Kidney glomerular epithelial cell (primary cell): ENCODE measurements at places on chromosomes 4 and X.

DNA sequence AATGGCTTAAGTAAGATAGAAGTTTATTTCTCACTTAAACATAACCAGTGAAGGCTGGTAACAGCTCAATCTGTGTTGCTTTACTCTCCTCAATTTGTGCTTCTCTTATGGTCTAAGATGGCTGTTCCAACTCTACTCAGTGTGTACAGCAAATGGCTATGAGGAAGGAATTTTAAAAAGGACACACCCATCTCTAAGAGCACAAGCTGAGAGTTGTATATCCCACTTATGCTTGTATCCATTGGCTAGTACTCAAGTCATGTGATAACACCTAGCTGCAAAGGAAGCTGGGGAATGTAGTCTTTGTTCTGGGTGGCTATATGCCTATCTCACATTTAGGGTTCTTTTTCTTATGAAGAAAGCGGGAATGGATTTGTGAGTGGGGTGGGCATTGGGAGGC is 63.3 kb downstream of the GPAT3 start:
- DNase-seq, result no peak

DNA sequence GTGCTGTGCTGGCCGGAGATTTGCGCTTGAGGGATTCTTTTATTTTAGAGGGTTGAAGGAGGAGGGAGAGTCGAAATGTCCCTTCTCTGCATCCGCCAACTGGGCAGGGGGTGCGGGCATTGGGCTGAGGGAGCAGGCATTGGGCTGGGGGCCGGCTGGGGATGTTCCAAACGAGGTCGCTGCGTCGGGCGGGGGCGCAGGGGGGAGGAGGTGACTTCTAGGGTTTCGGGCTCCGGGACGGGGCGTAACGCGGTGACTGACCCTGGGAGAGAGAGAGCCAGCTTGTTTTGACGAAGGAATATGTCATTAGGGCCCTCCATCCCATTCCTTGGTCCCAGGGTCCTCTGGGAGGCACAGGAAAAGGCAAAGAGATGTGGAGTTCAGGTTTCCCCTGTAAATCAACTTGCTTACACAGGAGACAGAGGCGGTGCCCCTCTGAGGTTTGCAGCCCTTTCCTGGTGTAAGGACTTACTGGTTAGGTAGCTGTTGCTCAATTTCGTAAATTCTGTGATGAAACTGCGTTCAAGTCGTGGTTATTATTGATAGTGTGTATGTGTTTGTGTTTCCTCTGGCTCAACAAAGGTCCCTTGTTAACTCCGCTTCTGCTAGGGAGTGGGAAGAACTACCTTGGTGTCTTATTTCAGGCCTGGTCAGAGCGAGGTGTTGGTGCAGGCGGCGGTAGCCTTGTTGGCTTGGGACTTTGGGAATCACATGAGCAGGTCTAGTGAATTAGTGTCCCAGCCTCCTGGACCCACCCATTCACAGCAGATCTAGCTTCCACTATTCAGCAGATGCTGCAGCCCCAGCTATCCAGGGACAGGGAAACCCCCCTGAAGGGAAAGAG is 716 bp downstream of the FHIP1A start:
- peak; percentile 32 for DNase-seq

DNA sequence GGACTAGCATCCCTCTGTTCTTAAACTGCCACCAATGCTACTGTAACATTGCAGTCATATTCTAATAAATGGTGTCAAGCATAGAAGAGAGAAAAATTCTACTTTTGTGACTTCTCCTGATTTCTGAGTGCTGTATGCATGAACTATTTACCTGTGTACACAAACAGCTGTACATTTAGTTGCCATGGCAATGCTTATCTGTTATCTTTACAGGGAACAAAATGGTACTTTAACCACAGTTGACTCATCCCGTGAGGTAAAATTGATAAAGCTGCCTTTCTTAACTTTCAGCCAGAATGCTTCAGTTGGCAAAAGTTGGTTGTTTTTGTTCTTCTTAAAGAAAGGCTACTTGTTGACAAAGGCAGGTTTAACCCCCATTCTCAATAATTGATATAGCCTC is 587.5 kb upstream of the MAGEB2 start:
- no peak for DNase-seq

DNA sequence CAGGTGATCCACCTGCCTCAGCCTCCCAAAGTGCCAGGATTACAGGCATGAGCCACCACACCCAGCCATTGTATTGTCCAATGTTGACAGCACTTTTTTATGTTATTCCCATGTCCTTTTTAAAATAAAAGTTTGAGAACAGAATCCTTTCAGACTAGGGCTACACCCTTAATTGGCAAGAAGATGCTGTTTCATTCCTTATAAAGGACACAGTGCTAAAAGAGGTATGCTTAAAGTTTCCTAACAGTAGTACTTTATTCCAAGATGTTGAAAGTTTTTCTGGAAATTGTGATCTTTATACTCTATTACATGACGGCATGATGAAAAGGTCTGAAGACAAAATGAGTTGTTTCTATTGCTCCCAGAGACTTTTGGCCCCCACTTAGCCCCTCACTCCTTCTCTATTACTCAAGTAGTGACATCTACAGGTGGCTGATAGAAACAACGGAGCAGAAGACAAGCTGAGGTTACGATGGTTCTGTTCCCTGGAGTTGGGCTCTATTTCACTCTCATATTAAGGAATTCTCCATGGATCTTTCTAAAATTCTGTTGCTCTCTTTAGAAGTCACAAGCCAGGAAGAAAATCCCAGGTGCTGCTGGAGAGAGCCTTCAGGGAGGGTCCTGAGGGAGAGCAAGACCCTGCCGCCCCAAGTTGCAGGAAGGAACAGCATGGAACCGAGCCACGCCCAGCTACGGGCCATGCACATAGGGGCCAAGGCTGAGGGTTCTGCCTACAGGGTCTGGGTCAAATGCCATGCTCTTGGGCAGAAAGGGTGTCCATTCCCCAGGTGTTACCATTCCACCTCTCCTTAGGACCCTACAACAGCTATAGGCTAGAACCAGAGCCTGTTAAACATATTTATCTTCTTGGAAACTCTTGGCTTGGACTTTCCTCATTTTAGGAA is 22.8 kb downstream of the RPL9 start:
- no peak for DNase-seq

- DNase-seq, result no peak
Observed at GRCh38 chr4:127667116-127667515, 34.4 kb downstream of the INTU start.

- DNase-seq, result no peak
Observed at GRCh38 chrX:104854790-104855340, 288.9 kb downstream of the IL1RAPL2 start.

DNA sequence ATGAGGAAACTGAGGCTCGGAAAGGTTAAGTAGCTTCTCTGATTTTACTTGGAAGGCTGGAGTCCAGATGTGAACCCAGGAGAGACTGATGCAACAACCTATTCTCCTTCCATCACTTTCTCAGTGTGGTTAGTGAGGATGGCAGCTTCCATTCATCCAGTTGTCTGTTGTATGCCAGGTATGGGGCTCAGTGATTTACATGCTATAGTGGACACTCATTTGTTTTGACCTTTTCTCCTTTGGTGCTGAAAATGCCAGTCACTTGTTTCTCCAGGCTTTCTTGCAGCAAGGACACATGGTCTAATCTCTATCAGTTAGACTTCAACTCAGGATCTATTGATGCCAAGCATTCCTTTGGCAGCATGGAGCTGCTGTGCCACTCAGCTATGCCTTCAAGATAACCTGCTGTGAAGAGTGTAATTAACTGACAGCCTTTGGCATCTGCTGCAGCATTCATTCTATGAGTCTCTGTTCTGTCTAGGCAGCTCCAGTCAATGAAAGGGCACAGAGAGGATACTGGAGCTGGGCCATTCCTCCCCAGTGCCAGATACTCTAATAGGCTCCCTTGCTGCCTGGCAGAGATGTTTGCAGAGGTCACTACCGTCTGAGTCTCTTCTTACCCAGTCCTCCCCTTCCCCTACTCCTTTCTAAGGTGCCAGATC is 11.0 kb upstream of the CWH43 start:
- no peak for DNase-seq

GRCh38 chr4:148800940-148801339 is 358.7 kb upstream of the NR3C2 start:
- DNase-seq, result no peak

GRCh38 chr4:109735566-109736365 is 5.9 kb upstream of the PLA2G12A start:
- DNase-seq, result peak; percentile 23

DNA sequence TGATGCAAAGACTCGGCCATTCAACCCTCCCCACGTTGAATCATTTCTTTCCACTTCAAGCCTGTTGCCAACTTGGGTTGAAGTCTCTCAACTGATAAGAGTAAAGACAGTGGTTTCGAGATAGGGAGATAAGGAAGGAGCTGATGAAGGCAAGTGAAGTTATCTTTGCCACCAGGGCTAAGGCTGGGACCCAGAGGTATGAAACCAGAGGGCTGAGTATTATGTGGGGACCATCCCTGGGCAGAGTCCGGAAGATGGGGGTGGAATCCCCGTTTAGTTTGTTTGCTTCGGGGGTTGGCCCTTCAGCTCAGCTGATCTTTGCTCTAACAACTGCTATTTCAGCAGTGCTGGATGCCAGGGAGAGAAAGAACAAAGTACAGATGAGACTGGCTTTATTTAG is 2.3 kb upstream of the XPNPEP2 start:
- no peak for DNase-seq

GRCh38 chr4:62226082-62226481 is 1026.0 kb downstream of the ADGRL3 start:
- no peak for DNase-seq

- no peak for DNase-seq
Observed at GRCh38 chr4:152853293-152853692, 73.5 kb downstream of the ARFIP1 start.

GRCh38 chr4:40134206-40134917 is 62.5 kb upstream of the RHOH start:
- DNase-seq, result no peak

DNA sequence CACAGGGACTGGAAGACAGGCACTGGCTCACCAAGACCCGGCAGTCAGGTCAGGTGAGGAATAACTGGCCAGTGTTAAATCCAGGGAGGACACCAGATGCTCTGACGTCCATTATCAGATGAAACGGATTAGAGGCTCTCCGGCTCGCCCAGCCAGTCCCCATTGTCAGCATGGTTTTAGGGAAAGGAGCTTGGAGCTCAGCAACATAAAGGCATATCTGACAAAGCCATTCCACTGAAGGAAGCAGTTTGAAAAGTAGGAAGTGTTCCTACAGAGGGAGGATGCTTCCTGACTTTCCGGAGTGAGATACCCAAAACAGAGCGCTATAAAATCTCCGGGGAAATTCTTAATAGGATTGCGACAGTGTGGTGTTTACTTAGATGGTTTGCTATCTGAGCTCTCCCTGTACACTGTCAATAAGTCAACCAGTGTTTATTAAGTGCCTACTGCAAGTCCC is 14.8 kb downstream of the NDNF start:
- DNase-seq, result no peak

DNA sequence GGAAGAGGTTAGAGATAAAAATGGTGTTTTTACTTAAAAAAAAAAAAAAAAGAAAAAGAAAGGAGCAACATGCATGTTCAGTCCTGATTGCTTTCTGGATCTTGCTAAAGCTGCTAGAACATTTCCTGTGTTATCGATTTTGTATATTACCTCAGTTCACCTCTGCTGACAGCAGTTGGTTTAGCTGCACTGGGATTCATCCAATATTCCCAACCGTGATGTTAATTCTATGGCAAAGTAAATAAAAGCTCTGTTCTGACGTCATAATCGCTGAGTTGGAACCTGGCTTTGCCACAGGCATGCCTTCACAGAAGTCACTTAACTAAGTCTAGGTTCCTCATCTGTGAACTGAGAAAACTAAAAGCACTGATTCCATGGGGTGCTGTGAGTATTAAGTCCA is 90.7 kb upstream of the SORBS2 start:
- peak; percentile 78 for DNase-seq

GRCh38 chr4:114782415-114783214 is 184.0 kb downstream of the UGT8 start:
- DNase-seq, result no peak

GRCh38 chr4:177109769-177110168 is 199.9 kb upstream of the NEIL3 start:
- DNase-seq, result no peak

- no peak for DNase-seq
Observed at GRCh38 chr4:177673985-177674489, 231.8 kb upstream of the AGA start.

- no peak for DNase-seq
Observed at GRCh38 chr4:121479808-121480207, 99.0 kb upstream of the QRFPR start.

- no peak for DNase-seq
Observed at GRCh38 chrX:43530837-43531236, 125.3 kb upstream of the MAOA start.

DNA sequence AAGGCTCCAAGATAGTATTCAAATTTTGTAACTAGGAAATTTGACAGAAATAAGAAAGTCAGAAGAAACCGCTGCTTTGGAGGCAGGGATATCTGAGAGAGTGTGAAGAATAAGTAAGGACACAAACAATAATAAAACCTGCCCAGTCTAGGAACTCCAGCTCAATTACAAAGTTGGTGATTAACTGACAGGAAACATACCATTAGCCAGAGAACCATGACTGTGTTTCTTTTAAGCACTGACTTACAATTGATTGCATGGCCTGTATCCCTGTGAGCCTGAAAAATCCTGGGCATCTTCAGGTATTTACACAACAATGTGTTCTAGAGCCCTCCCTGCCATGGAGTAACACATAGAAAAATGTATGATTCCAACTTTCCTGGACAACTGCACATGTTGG is 127.4 kb downstream of the GRIA3 start:
- DNase-seq, result peak; percentile 0

DNA sequence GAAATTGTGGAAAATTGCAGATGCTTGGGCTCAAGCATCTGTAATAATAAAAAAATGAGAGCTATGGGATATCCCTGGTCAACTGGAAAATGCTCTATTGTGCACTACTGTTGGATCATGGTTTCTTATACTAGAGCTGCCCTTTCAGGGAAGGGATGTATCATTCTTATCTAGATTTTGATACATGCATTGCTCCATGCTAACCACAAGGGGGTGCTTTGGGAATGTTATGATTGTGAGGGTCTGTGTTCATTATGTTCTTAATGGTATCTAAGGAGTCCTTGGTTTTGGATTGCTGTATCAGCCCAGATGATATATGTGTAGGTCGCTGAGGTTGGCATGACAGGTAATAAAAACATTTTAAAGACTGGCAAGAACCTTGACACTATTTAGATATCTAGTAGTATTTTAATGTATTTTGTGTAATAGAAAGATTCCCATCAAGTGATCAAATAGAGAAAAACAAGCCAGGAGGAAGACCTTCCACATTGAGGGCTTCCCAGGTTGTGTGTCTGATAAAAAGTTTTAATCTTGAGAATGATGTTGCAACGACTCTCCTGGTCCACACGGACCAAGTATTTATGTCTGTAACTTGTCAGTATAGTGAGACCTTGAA is 49.2 kb upstream of the TLR2 start:
- no peak for DNase-seq

- no peak for DNase-seq
Observed at GRCh38 chrX:13750204-13750603, 15.7 kb downstream of the OFD1 start.
